ENCODE measurements at places on chromosomes 4 and X.

- DNase-seq, result no peak
Observed at GRCh38 chr4:98779088-98779487, 120.7 kb upstream of the TSPAN5 start.

GRCh38 chrX:790783-791360, 160.3 kb downstream of the SHOX start:
- no peak for DNase-seq

GRCh38 chr4:146346276-146346675, 131.9 kb downstream of the REELD1 start:
- DNase-seq, result no peak

DNA sequence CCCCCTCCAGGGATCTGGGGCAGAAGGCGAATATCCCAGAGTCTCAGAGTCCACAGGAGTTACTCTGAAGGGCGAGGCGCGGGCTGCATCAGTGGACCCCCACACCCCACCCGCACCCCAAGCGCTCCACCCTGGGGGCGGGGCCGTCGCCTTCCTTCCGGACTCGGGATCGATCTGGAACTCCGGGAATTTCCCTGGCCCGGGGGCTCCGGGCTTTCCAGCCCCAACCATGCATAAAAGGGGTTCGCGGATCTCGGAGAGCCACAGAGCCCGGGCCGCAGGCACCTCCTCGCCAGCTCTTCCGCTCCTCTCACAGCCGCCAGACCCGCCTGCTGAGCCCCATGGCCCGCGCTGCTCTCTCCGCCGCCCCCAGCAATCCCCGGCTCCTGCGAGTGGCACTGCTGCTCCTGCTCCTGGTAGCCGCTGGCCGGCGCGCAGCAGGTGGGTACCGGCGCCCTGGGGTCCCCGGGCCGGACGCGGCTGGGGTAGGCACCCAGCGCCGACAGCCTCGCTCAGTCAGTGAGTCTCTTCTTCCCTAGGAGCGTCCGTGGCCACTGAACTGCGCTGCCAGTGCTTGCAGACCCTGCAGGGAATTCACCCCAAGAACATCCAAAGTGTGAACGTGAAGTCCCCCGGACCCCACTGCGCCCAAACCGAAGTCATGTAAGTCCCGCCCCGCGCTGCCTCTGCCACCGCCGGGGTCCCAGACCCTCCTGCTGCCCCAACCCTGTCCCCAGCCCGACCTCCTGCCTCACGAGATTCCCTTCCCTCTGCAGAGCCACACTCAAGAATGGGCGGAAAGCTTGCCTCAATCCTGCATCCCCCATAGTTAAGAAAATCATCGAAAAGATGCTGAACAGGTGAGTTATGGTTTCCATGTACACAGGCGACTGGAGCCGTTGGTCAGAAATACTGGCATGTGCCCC, at the start of gene CXCL1:
Gene CXCL1 (plus strand): TSS at position 264 of the 926 bp plus-strand sequence. CDS start 78 bp downstream, at position 342.
- no peak for DNase-seq

DNA sequence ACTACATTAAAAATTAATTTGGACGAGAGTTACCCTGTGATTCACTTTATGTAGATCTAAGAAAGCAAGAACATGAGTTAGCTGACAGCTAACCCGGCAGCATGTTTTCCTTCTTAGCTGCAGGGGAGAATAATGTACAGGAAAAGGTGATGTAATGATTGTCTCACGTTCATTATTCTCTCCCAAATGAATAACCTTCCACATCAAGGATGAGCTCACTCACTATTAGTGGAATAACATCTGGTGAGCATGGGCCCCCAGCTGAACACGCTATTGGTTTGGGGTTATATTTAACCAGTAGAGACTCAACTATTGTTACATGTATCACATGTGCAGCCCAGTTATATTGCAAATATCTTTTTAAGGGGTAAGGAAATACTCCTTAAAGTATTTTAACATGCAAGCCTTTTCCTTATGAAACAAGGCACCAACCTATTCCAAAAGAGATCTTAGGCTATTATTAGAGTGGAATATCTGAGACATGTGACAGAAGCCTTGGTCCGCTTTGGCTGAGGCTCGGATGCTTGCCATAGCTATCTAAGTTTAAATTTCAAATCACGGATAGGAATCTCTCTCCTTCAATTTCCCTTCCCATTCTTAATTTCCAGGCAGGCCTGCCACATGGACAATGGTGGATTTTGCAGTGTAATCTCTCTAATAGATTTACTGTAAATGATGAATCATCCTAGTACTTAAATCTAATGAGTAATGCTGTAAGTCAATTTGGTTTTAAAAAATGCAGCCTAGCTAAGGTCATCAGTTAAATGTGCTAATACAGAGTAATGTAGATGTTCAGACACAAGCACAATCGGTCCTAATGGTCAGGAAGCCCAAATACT, 99.0 kb upstream of the OTUD4 start:
- DNase-seq, result no peak

GRCh38 chr4:16969696-16970135, 71.3 kb upstream of the LDB2 start:
- DNase-seq, result no peak

DNA sequence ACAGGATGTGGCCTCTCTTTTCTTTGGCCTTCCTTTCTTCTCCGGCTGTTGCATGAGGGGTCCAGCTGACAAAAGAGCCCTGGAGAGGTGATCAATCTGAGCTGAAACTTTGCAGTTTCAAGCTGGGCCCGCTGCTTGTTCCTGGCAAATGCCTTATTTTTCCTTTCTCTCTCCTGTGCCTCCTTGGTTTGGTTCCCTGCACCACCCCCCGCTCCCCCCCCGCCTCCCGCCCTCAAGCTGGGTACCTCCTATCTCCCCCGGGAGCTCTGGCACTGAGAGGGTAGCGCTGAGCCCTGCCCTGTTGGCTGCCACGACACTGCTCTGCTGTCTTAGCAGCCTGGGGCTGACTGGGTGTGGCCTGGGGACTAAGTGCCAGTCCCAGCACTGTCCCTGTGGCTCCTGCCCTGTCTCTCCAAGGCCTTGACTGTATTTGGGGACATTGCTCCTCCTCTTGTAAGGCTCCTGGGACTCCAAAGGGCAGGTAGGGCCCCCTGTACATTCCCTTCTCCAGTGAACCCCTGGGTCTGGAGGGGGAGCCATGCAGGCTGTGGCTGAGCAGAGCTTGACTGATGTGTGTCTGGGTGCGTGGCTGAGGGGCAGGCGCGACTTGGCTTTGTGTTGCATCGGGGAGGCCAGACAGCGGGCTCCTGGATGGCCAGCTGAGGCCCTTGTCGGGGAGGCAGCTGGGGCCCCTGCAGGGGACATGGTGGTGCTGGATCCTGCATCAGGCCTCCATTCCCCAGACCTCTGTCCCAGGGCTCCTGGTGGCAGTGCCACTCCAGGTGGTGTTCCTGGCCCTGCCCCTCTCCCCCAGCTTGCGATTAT, 1.1 kb downstream of the PLXNA3 start:
- no peak for DNase-seq
